ENCODE measurements at places on chromosomes 5 and 9.

GRCh38 chr5:33241802-33242201 lies 199.0 kb upstream of the TARS1 start:
- no peak for DNase-seq

GRCh38 chr5:5316334-5316733 lies 106.1 kb upstream of the ICE1 start:
- DNase-seq: peak; percentile 37

GRCh38 chr5:96816411-96816939 lies 8.7 kb upstream of the ERAP1 start:
- DNase-seq: no peak

- DNase-seq: no peak
Measured at GRCh38 chr9:25602400-25603044, 75.7 kb downstream of the TUSC1 start.

- no peak for DNase-seq
Measured at GRCh38 chr9:120885457-120885856, 8.5 kb upstream of the PHF19 start.

DNA sequence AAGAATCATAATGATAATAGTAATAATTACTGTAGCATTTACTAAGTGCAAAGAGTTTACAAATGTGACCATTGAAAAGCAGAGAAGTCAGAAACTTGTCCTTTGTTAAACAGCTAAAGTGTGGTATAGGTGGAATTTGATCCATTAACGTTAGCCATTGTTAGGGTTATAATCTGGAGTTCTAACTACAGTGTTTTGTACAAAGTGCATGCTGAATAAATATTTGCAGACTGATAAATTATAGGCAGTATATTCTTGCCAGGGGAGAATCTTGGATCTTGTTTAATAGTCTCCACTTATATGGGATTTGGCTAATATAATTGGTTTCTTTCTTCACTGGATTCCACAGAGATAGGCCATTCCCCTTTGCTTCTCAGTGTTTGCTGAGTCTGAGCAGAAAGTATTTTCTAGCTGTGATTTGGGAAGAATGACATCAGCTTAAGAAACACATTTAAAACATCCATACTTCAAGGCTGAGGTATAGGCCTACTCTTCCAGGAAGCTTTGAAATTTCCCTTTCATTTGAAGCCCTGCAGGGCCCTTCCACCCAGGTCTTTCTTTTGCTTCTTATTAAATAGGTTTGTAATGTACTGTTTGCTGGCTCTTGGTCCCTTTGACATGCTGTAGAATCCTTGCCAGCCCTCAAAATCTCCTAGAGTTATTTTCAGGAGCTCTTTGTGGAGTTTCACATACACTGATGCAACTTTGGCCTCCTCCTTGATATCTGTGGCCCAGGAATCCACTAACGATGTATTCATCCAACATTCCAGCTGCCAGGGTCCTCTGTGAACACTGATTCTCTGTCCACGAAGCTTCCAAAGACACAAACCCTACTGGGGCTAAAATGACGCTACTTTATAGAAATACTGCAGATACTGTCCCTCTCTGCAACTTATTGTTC lies 51.4 kb downstream of the ATP10B start:
- no peak for DNase-seq

- DNase-seq: no peak
Measured at GRCh38 chr9:99060621-99061020, 44.3 kb upstream of the TGFBR1 start.

DNA sequence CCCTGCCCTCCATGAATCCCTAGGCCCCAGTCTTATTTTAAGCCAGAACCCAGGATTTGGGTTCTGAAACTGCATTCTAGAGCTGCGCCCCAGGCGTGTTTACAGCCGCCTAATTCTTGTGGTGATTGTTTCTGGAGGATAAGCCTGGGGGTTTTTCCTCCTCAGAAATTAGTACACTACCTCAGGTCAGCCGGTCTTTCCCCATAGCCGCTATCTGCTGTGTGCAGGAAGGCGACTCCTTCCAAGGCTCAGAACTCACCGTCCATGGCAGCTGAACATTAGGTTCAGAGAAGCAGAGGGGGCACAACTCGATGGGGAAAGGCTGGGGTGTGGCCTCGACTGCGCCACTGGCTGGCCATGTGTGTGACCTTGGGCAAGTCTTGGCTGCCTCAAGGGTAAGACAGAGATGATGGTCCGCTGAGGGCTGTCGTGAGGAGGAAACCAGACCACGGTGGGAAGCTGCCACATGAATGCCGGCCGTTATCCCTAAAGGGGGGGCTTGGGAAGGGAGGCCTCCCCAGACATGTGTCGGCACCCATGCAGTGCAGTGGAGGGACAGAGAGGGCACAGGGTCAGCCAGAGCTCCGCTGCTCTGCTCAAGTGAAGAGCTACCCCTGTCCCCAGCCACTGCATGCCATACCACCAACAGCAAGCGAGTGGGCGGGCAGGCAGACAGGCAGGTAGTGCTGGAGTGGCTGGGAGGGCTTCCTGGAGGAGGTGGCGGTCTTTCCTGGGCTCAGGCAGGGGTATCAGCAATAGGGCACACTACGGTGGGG lies 28.9 kb downstream of the SHB start:
- no peak for DNase-seq

- DNase-seq: no peak
Measured at GRCh38 chr9:102354041-102354440, 615.6 kb upstream of the GRIN3A start.

GRCh38 chr5:113031557-113031956 lies 55.0 kb downstream of the DCP2 start:
- no peak for DNase-seq

GRCh38 chr9:115079156-115079555 lies 38.8 kb downstream of the TNC start:
- DNase-seq: no peak

- DNase-seq: no peak
Measured at GRCh38 chr9:69519470-69520240, 152.5 kb downstream of the APBA1 start.

- DNase-seq: peak; percentile 49
Measured at GRCh38 chr5:78667461-78668103, 19.0 kb upstream of the LHFPL2 start.

- no peak for DNase-seq
Measured at GRCh38 chr5:29811914-29812679, 1381.4 kb upstream of the CDH6 start.

GRCh38 chr9:89388084-89388867 lies 70.0 kb downstream of the SECISBP2 start:
- peak; percentile 89 for DNase-seq

DNA sequence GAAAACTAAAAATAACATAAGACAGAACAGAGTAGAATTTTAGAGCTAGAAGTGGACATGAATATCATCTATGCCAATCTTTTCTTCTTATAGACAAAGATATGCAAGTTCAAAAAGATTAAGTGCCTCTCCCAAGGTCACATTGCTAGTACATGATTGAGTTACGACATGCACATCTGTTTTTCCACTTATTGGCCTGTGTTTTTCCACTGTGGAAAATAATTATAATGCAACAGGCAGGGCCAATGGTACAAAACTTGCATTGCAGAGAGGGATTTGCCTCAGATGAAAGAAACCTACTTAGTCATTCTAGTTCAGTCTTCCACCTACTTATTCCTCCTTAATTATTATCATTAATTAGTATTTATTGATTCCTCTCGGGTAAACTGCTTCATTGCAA lies 407.8 kb upstream of the SGCD start:
- no peak for DNase-seq

DNA sequence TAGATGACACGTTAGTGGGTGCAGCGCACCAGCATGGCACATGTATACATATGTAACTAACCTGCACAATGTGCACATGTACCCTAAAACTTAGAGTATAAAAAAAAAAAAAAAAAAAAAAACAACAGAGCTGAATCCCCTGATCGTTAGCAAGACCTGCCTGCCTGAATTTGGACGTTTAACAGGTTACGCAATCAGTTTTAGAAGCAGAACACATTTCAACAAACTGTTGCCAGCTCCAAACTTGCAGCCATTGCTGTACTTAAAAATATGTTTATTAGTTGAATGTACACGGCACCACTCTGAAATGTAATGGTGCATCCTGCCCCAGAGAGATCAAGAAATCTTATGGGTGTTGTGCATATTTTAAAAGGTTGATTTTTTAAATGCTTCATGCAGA lies 680.0 kb downstream of the TLE4 start:
- DNase-seq: no peak

- no peak for DNase-seq
Measured at GRCh38 chr9:9045072-9045471, 1245.5 kb upstream of the DMAC1 start.

DNA sequence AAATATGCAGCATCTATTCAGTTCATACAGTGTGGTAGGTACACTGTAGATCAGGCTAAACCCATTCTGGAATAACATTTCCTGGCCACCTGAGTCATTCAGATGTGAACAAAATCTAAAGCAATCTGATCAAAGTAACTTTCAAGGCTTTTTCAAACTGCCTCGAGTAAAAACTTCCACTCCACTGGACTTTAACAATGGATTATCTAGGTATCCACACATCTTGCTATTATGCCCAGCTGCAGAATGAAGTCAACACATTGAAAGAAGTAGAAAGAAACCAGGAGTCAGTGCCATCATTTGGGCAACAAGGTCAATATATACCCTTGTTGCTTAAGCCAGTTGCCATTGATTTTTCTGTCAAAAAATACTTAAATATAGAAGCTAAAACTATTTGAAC lies 1352.6 kb upstream of the NUDT12 start:
- DNase-seq: no peak

GRCh38 chr5:79318935-79319614 lies 83.1 kb downstream of the JMY start:
- peak; percentile 88 for DNase-seq

- no peak for DNase-seq
Measured at GRCh38 chr9:70911791-70912190, 209.6 kb downstream of the TRPM3 start.

- peak; percentile 77 for DNase-seq
Measured at GRCh38 chr5:72452515-72453245, 54.5 kb downstream of the ZNF366 start.

GRCh38 chr9:106860721-106861639 lies 2.0 kb upstream of the ZNF462 start:
- DNase-seq: peak; percentile 54

- no peak for DNase-seq
Measured at GRCh38 chr9:23145467-23145866, 680.6 kb downstream of the ELAVL2 start.

DNA sequence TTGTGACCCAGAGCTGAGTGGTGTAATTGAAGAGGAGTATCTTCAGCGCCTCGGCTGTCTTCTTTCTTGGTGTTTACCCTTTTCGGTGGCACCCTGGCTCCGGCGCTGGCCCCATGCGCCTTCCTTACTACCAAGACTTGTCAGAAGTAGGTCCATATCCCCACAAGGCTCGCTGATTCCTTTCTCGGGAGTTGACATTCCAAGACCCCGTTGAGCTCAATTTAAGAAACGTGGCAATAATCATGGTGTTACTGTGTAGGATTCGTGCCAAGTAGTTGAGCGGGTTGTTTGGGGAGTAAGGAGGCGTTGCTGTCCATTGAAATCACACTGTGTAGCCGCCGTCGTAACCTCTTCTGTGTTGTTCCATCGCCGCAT lies 795 bp downstream of the NDUFAF2 start:
- peak; percentile 81 for DNase-seq

GRCh38 chr9:37392272-37392671 lies 30.2 kb upstream of the GRHPR start:
- DNase-seq: no peak

DNA sequence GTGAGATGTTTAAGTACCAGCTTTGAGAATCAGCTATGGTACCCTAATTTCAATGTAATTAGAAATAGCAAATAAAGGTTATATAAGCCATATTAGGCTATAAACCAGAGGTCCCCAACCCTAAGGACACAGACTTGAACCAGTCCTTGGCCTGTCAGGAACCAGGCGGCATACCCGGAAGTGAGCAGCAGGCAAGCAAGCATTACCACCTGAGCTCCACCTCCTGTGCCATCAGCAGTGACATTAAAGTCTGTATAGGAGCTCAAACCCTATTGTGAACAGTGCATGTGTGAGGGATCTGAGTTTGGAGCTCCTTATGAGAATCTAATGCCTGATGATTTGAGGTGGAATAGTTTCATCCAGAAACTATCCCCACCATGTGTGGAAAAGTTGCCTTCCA lies 1009.5 kb downstream of the PTPRD start:
- no peak for DNase-seq

DNA sequence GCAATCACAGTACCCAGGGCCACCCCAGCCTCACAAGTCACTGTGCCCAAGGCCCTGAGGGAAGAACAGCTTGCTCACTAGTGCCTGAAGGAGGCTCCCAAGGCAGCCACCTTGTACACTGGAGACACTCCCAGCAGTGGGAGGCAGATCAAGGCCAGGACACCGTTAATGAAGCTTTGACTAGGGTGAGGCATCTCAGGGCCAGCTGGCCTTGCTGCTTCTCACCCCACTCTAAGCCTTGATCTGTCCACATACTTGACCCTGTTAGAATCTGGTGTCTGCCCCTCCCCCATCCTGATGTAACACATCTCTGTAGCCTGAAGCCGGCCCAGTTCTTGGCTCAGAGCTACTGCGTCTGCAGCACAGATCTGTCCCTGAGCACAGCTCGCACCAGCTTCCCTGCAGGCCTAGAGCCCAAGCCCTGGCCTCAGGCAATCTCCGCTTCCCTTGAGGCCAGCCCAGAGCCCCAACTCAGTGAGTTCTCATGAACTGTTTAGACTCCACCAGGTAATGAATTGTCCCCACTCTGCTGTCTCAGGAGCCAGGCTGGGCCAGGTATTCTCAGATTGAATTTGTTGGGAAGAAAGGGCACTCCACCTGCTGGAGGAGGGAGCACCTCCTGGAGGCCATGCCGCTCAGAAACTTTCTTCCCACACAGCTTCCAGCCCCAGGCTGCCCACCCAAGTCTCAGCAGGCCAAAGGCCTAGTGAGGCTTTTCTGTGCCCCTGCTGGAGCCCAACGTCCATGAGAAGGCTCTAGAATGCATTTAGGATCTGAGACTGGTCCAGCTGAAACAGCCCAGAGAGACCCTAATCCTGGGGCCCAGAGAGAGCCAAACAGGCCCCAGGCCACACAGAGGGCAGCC lies 13.4 kb upstream of the JADE2 start:
- DNase-seq: peak; percentile 71

GRCh38 chr9:128257086-128257825 lies 18.6 kb downstream of the GOLGA2 start:
- no peak for DNase-seq

GRCh38 chr9:129440435-129441186 lies 180.3 kb downstream of the C9orf50 start:
- no peak for DNase-seq
